Gastroesophageal sphincter (tissue), 4 donors: ENCODE measurements at places on chromosomes 3 and 15.

- no peak for ATAC-seq
Measured at GRCh38 chr15:47870956-47871625, 153.8 kb downstream of the SEMA6D start.

DNA sequence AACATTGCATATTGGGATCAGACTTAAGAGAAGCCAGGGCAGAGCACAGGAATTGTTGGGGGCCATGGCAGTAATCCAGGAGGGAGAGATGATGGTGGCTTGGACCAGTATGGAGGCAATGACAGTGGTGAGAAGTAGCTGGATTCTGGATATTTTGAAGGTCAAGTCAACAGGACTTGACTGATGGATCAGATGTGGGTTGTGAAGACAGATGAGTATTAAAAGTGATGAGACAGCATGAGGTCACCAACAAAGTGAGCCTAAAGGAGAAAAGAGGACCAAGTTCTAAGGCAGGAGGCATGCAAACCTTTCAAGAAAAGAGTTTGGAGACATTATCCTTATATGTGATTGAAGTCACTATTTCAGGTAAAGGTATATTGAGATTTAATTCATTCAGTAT is 56.6 kb upstream of the TIPARP start:
- ATAC-seq = peak; percentile 17

GRCh38 chr15:82847703-82848102 is 38.3 kb downstream of the WHAMM start:
- no peak for ATAC-seq

GRCh38 chr15:25933456-25934158 is 70.5 kb upstream of the ATP10A start:
- peak; percentile 93 for ATAC-seq

GRCh38 chr15:77311618-77312398 is 108.1 kb downstream of the PEAK1 start:
- ATAC-seq = no peak

GRCh38 chr3:108036401-108036800 is 54.4 kb downstream of the CD47 start:
- ATAC-seq = no peak

GRCh38 chr3:20666091-20666490 is 480.1 kb upstream of the SGO1 start:
- no peak for ATAC-seq

GRCh38 chr15:45091576-45091975 is 22.4 kb downstream of the DUOX2 start:
- no peak for ATAC-seq

- ATAC-seq = no peak
Measured at GRCh38 chr3:158110658-158111018, 749 bp downstream of the RSRC1 start.

DNA sequence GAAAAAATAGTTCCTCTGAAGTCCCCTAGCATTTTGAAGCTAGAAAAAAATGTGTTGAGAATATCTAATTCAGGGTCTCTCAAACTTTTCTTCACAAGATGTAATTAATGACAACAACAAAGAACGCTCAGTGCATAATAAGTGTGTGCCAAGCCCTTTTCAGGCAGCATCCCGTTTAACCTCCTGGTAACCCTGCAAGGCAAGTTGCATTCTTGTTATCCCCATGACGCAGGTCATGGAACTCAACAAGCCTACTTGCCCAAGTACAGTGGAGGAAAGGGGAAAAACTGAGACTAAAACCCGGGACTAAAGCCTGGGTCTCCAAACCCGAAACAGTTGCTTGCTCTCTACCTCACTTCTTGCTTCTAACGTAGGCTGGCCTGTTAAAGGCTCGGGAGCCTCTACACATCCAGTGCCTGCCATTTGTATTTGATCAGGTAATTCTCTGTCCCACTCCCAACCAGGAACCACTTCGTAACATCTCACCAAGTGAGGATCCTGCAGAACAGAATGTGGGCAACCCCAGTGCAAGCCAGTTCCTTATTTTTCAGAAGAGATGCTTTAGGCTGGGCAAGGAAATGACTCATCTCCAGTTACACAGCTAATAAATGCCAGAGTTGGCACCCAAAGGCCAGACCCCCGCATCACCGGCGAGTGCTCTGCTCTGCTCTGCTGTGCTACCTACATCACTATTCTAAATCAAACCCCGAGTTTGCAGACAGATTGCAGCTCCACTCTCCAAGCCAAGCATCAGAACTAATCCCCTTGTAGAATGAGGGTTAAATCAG is 28.3 kb downstream of the LMCD1 start:
- ATAC-seq = no peak

- ATAC-seq = peak; percentile 53
Measured at GRCh38 chr3:48194446-48195071, 6.3 kb upstream of the CDC25A start.

DNA sequence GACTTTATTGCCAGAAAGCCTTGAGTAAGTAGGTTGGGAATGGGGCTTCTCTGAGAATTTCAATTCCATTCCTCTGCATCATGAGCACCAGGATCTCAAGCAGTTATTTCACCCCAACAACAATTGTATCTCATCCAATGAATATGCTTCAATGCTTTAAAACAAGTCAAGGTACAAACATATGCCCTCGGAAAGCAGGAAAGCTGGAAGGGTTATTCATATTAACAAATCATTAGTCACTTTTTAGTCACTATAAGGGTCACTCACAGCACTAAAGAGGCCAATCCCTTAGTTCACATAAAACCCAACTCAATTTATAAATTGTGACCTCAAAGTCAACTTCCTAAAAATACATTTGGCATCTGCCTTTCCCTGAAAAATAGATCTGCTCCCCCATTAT is 16.2 kb downstream of the MB21D2 start:
- no peak for ATAC-seq

DNA sequence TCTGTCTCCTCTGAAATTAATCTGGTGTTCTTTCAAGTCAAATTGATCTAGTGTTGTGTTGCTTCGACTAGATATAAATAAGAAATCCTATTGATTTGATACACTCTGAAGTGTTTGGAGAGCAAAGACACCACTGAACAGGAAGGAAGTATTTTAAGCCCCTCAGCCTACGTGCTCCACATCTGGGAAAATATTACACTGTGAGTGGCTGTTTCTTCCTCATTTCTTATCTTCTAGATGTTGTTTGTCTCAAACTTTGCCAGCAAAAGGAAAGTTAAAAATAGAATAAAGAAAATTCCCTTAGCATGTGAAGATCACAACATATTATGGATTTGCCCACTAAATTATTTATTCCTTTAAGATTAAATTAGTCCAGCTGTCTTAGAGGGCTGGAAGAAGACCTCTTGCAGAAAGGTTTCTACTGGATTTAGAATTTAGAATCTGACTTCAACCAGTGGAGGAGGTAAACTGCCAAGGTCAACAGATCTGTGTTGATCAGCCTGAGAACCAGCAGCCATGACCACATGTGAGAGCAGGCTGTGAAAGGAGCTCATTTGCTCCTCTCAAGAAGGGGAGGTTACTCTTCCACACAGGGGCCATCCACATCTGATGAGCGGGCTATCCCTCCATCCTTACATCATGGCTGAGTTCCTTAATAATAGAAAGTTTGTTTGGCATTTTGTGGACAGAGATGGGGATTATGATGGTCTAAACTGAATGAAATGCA is 46.3 kb upstream of the ACKR4 start:
- no peak for ATAC-seq

GRCh38 chr3:4752201-4753072 is 226.8 kb upstream of the BHLHE40 start:
- no peak for ATAC-seq
